ENCODE measurements at places on chromosomes 4 and X. TPM values are rescaled to one million over a fixed set of nuclear protein-coding genes. Genes with fewer than 3 reads are reported as not detected.

SPANXC gene
- not detected for total RNA-seq

- DNase-seq = no peak
Measured at GRCh38 chr4:96390404-96390803, 550.5 kb downstream of the PDHA2 start.

DNA sequence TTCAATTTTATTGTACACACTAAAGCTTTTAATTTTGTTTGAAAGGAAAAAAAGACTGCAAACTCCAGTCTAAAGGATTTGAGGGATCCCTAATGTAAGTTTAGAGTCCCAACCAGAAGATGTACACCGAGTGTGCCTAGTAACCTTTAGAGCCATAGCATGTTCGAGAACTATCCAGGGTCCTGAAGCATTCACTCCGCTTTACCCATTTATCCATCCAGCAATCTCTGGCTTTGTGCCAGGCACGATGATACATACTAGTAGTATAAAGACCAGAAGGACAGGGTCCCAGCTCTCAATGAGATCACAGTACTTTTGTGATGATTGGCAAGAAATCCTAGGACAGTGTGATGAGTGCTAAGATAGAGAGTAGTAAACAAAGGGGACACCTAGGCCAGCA lies 168.7 kb downstream of the STK32B start:
- DNase-seq = no peak

- DNase-seq = no peak
Measured at GRCh38 chr4:169115897-169116254, 105.8 kb upstream of the CBR4 start.

HAND2 gene
- 151 TPM for total RNA-seq

DNA sequence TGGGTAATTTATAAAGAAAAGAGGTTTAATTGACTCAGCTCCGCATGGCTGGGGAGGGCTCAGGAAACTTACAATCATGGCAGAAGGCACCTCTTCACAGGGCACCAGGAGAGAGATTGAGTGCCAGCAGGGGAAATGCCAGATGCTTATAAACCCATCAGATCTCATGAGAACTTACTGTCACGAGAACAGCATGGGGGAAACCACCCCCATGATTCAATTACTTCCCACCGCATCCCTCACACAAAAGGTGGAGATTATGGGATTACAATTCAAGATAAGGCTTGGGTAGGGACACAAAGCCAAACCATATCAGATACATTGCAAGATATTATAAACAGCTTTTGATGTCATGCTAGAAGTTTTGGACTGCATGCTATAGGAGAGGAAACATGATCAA lies 204.3 kb downstream of the VEGFC start:
- no peak for DNase-seq

RASGEF1B gene
- total RNA-seq = 3.6 TPM

Data from Right ventricle myocardium inferior (tissue), 1 donor.